ENCODE measurements at places on chromosomes 7 and 10.

DNA sequence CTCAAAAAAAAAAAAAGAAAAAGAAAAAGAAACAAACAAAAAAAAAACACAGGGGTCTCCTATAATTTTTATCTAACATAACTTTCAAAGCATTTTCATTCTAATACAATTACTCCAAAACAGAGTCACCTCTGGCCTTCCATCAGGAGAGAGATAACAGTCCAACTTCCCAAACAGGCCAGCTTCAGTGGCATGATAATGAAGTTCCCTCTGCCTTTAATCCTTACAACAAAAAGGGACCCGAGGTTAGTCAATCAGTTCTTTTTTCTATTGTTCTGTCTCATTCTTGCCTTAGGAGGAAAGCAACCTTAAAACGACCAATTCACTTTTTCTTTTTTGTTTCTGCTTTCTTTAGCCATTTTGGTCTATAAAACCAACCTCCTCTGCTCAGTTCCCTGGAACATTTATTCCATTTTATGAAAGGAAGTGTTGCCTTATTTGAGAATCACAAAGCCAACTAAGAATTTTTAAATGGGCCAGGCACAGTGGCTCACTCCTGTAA is 16.5 kb upstream of the FXYD4 start:
- DNase-seq: no peak

DNA sequence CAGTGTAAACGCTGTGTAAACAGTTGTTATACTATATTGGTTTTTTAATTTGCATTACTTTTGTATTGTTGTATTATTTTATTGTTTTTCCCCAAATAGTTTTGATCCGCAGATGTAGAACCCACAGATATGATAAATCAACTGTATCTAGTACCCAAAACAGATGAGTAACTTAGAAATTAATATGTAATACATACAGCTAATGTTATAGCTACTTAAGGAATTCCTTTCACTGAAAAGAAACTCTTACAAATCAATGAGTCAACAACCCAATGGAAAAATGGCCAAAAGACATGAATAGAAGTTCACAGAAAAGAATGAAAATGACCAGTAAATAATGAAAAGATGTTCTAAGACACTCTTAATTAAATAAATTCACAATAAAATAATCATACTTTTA is 32.3 kb upstream of the ARL4A start:
- DNase-seq: no peak

GRCh38 chr10:60351191-60351853 is 38.4 kb downstream of the ANK3 start:
- no peak for DNase-seq

DNA sequence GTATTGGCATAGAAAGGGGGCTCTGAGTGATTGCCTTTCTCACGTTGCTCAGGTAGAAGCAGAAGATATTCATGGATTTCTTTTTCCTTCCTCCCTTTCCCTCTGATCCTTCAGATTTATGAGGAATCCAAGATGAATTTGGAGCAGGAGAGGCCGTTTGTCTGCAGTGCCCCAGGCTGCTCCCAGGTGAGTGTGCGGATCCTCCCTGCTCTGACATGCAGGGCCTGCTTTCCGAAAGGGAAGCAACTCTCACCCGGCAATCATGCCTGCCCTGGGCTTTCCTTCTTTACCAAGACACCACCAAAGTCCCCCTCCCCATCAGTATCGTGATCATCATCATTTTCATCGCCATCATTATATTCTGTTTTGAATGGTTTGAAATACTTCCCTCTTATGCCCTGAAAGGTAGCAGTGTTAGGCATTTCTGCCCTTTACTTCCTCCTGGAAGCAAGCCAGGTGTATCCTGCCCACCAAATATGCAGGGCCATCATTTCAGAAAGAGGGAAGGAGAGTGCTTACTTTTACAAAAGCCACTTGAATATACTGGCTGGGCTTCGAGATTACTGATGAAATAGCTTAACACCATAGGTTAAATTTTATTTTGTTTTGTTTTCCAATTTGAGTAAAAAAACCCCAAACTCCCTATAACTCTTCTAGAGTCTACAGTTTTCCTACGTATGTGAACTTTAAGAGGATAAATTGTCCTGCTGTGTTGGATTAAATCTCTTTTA is 75.9 kb downstream of the CREB5 start:
- no peak for DNase-seq

DNA sequence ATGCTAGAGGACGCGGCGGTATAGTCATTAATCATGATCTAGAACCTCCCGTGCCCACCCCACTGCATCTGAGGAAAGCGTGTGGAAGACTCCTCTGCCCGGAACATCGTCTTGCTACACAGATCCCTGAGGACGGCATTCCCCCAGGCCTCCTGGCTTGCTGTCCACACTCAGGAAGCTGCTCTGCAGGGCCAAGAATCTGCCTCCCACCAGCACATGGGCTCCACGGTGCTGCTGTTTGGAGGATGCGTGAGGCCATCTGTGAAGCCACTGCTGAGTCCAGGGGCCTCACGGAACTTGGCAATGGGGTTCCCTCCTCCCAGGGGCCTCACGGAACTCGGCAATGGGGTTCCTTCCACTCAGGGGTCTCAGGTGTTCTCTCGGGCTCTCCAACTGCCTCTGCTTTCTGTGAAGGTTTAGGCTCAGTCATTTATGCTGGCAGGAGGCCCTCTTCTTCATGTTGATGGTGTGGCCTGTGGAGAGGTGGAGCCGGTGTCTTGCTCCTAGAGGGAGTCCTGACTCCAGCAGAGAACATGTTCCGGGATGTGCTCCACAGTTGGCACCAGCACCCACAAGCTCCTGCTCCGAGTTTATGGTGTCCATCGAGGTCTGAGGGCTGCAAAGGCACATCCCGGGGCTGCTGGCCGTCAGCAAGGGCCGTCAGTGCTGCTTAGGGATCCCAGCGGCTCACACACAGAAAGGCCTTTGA is 273.3 kb downstream of the DNAJB6 start:
- DNase-seq: no peak

- no peak for DNase-seq
Measured at GRCh38 chr7:28132959-28133870, 47.4 kb downstream of the JAZF1 start.

- DNase-seq: no peak
Measured at GRCh38 chr7:112366886-112367285, 83.4 kb upstream of the IFRD1 start.

DNA sequence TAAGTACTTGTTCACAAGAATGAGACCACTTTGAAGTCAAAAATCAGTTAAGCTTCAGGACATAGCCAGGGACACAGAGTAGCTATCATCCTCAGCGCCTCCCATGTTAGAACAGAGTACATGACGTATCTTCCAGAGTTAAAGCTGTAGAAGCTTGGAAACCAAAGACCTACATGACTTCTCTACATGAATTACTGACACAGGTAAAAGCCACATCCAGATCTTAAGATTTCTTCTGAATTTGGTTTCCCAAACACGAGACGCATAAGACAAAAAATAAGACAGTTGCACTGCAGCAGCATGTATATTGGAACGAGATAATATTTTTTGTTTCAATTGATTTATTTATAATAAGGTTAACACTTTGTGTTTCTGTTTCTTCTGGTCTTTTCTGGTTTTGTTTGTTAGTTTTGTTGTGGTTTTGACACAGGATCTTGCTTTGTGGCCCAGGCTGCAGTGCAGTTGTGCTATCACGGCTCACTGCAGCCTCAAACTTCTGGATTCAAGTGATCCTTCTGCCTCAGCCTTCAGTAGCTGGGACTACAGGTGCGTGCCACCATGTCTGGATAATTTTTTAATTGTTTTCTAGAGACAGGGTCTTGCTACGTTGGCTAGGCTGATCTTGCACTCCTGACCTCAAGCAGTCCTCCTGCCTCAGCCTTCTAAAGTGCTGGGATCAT is 10.2 kb upstream of the EPC1 start:
- no peak for DNase-seq

DNA sequence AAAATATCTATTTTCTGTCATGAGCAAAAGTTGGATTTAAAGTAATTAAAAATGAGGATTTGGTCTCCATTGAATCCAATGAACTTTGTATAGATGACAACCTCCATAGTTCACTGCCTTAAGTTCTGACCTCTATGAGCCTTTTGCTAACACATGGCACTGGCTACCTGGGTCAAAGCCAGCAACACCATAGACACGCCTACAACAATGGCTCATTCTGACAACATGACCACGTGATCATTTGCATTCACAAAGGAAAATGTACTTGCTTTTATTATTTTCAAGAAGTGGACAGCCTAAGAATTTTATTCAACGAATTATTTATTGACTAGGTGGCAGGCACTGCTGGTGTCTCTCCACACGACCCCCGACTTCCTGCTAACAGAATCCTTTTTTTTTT is 90.6 kb downstream of the CARD11 start:
- no peak for DNase-seq
